ENCODE measurements at places on chromosomes 4 and X. TPM values are rescaled to one million over a fixed set of nuclear protein-coding genes. Genes with fewer than 3 reads are reported as not detected.

Gene HPGDS
- not detected for total RNA-seq

DNA sequence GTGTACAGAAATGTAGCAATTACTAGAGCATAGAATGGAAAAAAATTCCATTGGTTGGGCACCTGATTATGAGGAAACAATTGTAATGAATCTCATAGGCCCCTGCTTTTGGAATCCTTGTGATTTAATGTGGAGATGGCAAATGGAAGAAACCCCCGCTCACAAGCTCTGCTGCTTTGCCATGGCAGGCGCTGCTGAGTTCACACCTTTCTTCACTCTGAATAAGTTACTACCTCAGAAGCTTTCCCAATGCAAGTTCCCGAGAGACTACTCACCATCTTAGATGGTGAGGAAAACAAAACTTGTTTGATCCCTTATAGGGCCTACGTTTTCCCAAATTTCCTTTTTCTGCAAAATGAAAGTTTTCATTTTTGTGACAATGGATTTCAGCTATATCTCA, 266.6 kb upstream of the TAPT1 start:
- DNase-seq, result no peak

Gene KLHL13
- total RNA-seq, result 0.82 TPM

Gene CSAG3
- 0.26 TPM for total RNA-seq

GRCh38 chr4:121237069-121237399, 72.9 kb upstream of the TNIP3 start:
- no peak for DNase-seq

DNA sequence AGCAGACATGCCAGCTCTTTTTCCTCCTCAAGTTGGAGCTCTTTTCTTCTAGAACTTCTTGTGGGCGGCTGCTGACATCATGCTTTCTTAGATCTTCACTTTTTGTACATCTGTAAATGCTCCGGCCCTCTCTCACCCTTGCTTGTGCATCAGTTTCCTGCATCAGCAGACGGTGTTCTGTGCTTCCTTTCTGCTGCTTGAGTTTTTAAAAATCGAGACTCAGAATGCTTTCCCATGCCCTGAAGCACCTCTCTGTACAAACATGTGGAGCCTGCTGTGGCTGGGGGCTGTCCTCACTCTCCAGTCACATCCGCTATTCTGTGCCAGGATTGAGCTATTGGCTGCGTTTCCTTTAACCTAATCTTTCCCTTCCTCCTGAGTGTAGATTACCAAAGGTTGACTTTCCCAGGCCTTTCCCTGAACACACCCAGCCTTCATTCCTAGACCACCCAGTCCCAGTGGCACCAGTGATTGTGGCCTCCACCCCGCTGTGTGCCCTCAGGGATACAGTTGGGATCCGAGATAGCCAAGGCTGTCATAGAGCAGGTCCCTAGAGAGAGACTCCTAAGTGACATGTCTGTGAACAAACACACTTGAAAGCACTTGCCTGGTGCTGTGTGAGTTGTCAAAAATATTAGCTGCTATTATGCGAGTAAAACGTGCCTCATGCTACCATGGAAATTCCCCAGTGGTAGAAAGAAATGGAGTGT, 41.9 kb downstream of the TNIP2 start:
- DNase-seq, result no peak

GRCh38 chr4:75345423-75345822, 168.8 kb downstream of the RCHY1 start:
- no peak for DNase-seq

- DNase-seq, result peak; percentile 25
Measured at GRCh38 chrX:119008110-119008744, 33.8 kb downstream of the LONRF3 start.

Gene LEF1
- 0.54 TPM for total RNA-seq

- DNase-seq, result no peak
Measured at GRCh38 chr4:33184657-33185290, 2464.6 kb downstream of the PCDH7 start.

Gene TNIP2
- 60.3 TPM for total RNA-seq

Gene NUP62CL
- total RNA-seq, result 1.1 TPM

GRCh38 chrX:120768254-120768653, 107.4 kb downstream of the CT47B1 start:
- no peak for DNase-seq

DNA sequence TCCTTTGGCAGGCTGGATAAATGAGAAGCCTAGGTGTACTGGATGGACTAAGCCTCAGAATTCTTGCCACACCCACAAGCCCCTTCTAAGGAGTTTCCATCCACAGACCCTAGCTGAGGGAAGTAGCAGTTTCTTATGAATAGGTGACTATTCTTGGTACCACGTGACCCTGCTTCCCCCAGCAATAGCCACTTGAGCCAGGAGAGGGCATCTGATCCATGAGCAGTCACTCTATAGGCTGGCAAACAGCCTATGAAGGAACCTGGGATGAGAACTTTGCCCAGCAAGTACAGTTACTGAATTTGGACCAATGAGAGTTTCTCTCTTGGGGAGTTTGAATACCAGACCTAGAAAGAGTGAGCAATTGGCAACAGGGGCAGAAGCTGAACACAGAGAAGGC, 84.0 kb downstream of the RTL9 start:
- no peak for DNase-seq

Gene SASH3
- 0.33 TPM for total RNA-seq

GRCh38 chr4:64617800-64618199, 208.6 kb upstream of the TECRL start:
- no peak for DNase-seq

Gene MBNL3
- total RNA-seq, result 0.39 TPM

Gene GYG2
- total RNA-seq, result 0.85 TPM

DNA sequence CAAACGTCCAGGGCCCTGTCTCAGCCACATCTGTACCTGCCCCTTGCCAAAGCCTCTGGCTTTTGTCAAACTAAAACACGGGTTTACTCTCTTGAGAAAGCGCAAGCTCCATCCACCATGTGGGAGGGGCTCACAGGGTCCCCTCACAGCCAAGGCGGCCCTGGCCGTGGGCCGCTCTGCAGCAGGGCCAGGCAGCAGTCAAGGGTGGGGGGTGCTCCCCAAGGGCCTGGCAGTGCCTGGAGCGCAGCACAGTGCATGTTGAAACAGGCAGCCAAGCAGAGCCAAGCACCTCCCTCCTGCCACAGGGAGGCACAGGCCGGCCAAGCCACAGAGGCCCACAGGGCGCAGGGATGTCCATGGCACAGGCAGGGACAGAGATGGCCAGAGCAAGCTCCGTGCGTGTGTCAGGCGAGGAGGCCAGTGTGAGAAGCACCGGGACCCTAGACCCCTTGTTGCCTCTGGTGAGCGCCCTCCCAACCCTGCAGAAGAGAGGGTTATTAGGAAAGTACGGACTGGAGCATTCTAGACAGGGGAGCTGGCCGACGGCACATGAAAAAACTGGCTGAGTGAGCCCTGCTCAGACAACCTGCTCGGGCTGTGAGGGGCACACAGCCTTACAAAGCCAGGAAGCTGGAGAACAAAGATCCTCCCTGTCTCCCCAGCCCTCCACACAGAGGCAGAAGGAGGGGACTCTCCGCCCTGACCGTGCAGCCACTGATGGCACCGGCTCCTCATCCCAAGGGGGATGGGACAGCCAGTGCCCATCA, 39.0 kb downstream of the FAM53A start:
- no peak for DNase-seq

Gene CMC4
- 13.0 TPM for total RNA-seq

DNA sequence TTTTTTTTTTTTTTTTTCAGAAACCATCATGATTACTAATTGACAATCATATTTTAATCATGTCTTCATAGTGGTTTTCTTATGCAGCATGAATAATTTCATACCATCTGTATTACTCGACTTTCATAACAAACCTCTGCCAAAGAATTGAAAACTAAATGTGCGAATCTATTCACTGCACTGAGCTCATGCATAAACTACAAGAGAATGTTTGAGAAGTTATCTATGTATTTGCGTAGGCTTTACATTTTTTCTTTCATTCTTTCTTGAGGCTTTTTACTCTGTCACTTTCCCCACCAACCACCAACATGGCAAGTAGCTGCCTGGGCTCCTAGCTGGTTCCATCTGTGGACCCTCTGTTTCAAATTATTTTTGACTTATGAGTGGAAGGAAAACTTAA, 1761.0 kb downstream of the STIM2 start:
- no peak for DNase-seq

DNA sequence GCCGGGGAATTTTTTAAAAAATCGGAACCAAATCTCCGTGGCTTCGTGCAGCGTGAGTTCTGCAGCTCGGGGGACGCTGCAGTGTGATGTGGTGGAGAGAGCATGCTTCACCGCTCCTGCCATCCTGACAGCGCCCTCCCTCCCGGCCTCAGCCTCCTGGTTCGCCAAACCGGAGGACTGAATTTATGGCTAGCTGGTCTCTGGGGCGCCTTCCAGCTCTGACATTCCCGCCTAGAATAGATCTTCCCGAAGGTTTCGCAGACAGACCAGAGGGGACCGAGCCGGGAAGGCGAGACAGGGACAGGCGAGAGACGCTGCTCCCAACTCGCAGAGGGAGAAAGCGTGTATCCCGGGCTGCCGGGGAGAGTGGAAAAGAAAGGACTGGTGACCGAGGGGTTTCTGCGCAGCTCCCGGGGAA, 25.9 kb downstream of the HOPX start:
- no peak for DNase-seq

Gene ATOH1
- total RNA-seq, result not detected

DNA sequence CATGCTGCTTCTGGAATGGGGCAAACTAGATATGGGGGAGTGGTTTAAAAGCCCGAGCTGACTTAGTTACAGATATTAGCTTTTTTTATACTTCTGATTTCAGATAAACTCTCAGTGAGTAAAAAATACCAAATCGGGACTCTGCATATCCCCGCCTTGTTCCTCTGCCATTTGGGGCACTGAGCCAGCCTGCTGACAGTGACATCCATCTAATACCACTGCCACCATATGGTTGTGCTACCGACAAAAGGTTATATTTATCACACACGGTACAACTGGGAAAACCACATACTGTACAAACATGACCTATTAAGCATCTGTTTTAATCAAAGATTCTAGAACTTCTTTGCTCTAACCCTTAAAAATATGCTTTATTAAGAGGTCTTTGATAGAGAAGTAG, 78.7 kb downstream of the GALNT7 start:
- no peak for DNase-seq

Gene NAA11
- not detected for total RNA-seq

DNA sequence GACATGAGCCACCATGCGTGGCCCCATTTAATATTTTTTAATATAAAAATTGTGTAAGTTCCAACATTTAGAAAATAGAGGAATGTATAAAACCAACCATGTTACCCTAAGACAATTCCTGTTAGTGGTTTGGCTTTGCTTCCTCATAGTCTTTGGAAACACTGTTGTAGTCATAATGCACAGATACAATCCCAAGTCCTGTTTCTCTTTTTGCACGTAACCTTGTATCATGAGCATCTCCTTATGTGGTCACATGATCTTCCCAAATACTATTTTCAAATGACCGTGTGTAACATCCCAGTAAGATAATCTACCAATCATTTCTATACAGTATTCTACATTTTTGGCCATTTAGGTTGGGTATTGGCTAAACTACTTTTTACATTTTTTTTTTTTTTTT, 13.9 kb upstream of the RHOH start:
- DNase-seq, result no peak

DNA sequence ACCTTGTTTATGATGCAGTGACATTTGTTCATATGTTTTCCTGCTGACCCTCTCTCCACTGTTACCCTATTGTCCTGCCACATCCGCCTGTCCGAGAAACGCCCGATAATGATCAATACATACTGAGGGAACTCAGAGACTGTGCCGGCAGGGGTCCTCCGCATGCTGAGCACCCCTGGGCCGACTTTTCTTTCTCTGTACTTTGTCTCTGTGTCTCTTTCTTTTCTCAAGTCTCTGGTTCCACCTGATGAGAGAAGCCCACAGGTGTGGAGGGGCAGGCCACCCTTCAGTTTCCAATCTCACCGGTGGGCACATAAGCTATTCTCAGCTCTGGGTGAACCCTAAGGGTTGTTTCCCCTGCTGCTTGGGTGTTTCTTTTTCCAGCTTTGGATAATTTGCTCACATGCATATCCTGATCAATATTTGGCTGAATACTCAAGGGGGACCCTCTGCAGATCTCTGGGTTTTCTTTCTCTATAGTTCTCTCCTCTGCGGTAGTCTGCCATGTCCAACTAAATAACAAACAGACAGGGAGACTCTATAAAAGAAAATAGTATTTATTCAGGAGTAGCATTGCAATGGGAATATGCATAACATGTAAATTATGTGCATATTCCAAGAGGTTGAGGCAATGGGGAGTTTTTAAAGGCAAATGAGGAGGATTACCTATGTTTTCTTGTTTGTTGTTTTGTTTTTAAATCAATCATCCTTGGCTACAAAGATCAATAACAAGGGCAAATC, 97.2 kb downstream of the CEP44 start:
- DNase-seq, result no peak

Gene CFAP47
- total RNA-seq, result 0.05 TPM

- peak; percentile 13 for DNase-seq
Measured at GRCh38 chrX:113741744-113742143, 842.1 kb upstream of the HTR2C start.

Gene RAB41
- total RNA-seq, result not detected

- no peak for DNase-seq
Measured at GRCh38 chrX:47625365-47625764, 4.4 kb downstream of the CFP start.

- DNase-seq, result no peak
Measured at GRCh38 chr4:1972414-1972813, 36.4 kb downstream of the NELFA start.

Gene CRMP1
- total RNA-seq, result 0.28 TPM

Gene MAGEA2
- total RNA-seq, result 0.28 TPM

DNA sequence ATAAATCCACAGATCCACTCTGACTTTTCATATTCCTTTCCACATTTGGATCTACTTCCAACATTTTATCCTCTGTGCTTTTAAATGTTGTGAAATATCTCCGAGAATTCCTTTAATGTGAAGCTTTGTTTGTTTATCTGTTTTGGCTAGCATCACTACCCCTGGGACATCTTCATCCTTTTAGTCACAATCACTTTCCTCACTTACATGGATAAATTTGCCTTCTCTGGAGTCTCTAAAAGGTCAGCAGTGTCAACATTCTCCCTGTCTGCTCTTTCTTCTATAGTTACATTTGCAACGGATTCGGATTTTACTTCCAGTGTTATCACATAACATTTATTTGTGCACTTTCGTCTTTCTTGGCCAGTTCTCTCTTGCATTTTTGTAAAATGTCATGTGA, 34.2 kb upstream of the LRAT start:
- no peak for DNase-seq

Gene HSFX4
- not detected for total RNA-seq

GRCh38 chr4:126051689-126052424, 737.1 kb downstream of the FAT4 start:
- DNase-seq, result no peak

Gene CXCL8
- total RNA-seq, result 0.82 TPM

Gene WWC2
- 80.3 TPM for total RNA-seq

DNA sequence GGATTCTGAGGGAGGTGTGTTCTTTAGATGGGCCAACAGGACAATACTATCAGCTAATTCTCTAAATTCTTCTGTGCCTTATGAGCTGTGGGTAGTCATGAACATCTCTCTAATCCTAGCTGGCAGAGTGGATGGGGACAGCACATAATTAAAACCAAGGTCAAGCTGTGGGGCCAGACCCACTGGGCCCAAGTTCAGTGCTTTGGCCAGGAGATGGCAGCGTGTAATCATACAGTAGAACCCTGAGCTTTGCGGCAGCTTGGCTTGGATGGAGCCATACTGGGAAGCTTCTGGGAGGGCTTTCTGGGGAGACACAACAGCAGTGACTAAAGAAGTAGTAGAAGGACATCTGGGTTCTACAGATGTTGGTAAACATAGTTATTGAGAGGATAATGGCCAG, 140.3 kb upstream of the CXCL13 start:
- no peak for DNase-seq

Data from Panc1 (cell line).